ENCODE measurements at places on chromosomes 16 and 17. TPM values are rescaled to one million over a fixed set of nuclear protein-coding genes. Genes with fewer than 3 reads are reported as not detected.
A peak's percentile ranks its signal among the peaks of the same experiment; 100 is the strongest.

The FAM171A2 gene
- total RNA-seq: 11.7 TPM

DNA sequence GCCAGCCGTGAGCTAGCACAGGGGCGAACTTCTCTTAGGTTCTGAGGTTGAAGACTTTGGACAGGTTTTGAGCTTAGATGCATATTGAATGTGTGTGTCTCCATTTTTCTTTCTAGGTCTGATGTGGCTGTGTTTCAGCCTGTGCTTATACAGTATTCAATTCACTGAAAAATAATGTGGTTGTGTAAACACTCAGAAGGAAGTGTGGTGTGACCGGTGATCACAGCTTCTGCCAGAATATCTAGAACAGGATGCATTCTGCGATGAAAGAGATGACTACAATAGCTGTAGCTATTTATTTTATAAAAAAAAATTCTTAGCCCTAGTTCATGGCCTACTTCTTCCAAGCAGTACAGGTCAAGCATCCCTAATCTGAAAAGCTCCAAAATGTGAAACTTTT lies 64.4 kb downstream of the MAP2K6 start:
- DNase-seq: no peak

- DNase-seq: no peak
These were observed 17.5 kb downstream of the NDUFAF8 start for GRCh38 chr17:81256616-81257015.

The STH gene
- total RNA-seq: not detected

GRCh38 chr17:37019117-37019740 lies 70.5 kb downstream of the AATF start:
- no peak for DNase-seq

The ZNF267 gene
- total RNA-seq: 11.5 TPM

DNA sequence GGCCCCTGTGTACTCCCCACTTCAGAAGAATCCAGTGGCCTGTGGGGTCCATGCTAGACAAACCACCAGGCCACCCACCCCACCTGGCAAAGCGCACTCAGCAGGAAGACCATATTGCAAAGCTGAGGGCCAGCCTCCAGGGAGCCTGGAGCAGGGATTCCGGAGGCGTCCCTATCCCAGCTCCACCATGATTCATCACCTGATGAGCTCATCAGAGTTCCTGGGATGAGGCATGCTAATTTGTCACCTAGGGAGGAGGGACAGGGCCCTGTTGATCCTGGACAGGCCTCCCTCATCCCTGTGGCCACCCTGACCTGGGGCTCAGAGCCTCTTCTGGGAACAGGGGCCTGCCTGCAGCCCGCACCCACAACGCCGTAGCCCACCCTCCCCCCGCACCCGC lies 131.6 kb upstream of the PLCG2 start:
- DNase-seq: peak; percentile 89

GRCh38 chr17:29158488-29159275 lies 21.5 kb downstream of the MYO18A start:
- no peak for DNase-seq

DNA sequence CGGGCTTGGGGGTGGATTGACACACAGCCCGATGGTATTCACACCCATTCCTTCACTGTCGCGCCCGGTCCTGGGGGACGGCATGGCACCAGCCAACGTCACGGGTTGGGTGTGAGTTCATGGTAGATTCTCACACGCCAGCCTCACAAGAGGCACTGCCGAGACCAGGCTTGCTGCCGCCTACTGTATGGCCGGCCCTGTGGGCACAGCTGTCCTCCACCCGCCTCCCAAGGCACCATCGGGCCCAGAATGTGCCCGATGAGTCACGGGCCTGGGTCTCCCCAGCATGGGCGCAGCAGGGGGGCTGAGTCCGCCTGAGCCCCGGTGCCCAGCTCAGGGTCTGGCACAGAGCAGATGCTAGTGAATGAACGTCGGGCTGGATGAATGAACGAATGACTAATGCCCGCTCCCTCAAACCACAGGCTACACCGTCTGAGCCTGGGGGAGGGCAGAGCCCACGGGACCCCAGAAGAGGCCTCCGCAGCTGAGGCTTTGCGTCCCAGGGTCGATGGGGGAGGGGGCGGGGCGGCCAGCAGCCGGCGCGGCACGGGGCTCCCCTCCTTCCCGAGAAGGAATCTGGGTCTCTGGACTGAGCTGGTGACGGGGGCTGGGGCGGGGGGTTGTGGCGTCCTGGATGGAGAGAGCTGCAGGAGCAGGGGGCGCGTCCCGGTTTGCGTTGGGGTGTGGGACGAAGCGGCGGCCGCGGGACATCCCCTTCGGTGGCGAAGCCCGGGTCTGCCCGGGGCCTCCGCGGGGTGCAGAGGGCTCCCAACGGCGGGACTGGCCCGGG lies 829 bp downstream of the PITPNM3 start:
- DNase-seq: peak; percentile 80

The HS3ST6 gene
- not detected for total RNA-seq

DNA sequence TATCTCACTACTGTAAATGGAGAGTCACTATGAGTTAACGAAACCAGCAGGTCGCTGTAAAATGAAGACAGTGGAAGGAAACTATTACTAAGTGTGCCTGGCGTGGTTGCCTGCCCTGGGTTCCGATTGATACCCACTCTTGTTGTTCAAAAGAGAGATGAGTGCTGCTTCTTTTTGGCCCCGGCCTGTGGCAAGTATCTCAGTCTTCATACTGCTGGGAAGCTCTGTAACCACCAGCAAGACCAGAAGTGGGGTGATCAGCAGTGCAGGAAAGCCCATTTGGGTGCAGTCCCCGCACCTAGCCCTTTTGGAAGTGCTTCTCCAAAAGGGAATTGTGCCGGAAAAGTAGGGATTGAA lies 104.5 kb downstream of the SNX29 start:
- DNase-seq: no peak

The NUPR1 gene
- total RNA-seq: 8.2 TPM

The TMIGD1 gene
- total RNA-seq: not detected

DNA sequence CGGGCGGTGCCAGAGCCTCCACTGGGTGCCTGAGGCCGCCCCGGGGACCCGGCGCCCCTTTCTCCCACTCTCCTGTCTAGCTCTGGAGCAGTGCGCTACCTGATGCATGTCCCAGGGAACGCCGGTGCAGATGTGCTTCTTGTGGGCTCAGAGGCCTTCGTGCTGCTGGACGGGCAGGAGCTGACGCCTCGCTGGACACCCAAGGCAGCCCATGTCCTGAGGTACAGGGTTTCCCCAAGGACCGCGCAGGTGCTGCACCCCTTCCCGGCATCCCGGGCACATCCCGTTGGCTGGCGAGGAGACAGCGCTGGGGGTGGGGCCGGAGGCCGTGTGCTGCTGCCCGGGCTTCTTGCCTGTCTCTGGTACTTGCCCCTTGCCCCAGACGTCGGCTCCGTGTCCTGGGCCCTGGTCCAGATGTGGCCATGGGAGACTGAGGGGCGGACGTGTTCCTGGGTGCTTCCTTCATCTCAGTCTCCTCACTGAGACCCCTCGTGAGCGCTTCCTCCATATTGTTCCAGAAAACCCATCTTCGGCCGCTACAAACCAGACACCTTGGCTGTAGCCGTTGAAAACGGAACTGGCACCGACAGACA lies 12.5 kb downstream of the RGS11 start:
- no peak for DNase-seq

DNA sequence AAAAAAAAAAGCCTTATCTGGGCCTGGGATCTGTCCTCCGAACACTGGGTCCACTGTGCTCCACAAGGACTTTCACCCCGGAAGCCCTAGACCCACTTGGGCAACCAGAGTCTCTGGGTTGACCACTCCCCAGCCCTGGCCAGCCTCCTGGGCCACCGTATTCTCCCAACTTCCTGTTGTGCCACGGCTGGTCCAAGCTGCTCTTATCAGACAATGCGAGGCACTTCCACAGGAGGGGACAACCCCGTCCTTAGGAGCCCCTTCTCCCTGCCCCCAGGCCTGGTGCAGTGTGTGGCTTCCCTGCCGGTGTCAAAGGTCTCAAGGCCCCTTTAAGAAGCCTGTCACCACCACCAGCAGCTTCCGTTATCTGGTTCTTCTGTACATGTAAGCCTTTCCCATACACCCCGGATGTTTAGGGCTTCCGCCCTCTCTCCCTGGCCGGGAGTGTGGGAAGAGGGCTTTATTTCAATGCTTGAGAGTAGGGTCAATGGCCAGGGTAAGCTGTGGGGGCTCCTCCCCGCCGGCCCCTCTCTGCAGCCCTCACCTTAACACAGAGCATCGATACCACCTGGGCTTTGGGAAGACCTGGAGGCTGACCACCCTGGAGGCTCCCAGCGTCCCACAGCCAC lies 313.0 kb downstream of the SEC14L1 start:
- no peak for DNase-seq

DNA sequence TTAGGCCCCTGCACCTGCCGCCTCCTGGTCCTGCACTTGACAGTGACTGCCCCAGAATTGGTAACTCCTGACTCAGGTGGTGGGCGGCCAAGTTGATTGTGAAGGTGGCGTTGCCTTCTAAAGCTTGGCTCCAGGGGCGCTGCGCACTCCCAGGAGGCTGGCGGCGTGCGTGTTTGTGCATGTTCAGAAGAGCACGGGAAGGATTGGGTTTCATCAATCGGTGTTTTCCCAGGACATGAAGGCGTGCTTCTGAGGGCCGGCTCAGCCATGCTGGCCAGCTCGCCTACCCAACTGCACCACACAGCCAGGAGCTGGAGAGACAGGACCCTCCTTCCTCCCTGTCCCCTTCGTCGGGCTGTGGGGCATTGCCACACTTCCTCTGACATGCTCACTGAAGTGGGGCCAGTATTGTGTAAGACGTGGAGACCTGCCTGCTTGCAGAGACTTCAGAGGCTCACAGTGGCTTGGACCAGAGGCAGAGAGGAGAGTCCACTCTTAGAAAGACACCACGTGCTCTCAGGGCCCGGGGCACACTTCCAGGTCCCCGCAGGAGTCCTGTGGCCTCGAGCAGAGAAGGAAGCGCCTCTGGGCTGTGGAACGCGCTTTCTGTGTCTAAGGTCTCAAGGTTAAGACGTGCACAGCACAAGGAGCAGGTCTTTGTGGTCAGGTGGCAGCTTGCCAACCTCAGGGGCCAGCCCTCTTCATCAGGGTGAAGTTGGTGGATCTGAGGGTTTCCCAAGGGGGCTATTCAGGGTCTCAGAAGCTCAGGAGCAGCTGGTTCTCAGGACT lies 2.8 kb downstream of the RAB40C start:
- DNase-seq: no peak

DNA sequence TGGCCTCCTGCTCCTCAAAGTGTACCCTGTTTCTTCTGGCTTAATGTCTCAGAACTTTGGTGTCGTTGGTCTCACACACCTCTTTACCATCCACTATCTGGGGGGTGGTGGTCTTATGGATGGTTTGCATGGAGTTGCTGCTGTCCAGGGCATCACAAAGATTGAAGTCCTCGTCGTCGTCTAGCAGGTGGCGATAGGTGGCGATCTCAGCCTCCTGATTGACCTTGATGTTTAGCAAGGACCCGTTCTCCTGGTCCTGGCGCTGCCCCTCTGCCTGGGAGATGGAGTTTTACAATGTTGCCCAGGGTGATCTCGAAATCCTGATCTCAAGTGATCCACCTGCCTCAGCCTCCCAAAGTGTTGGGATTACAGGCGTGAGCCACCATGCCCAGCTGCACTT lies 31.1 kb upstream of the HELZ start:
- no peak for DNase-seq

The LHX1 gene
- 1.3 TPM for total RNA-seq

The EFCAB5 gene
- 0.33 TPM for total RNA-seq

The STX1B gene
- 1.0 TPM for total RNA-seq

The SLC35G6 gene
- not detected for total RNA-seq

The COPZ2 gene
- 15.4 TPM for total RNA-seq

Measured in HT1080 (cell line).